ENCODE measurements at places on chromosomes 5 and 9. TPM values are rescaled to one million over a fixed set of nuclear protein-coding genes. Genes with fewer than 3 reads are reported as not detected.

Gene CTXN3
- total RNA-seq = not detected

Gene FCN2
- total RNA-seq = not detected

Gene PCDHA2
- not detected for total RNA-seq

GRCh38 chr5:89983216-89983615 lies 426.3 kb downstream of the CETN3 start:
- H3K27me3 ChIP-seq = no peaks in the 10 kb centered on the region
- no peaks in the 10 kb centered on the region for H3K4me1 ChIP-seq
- DNase-seq = no peak
- no peaks in the 10 kb centered on the region for H3K36me3 ChIP-seq

DNA sequence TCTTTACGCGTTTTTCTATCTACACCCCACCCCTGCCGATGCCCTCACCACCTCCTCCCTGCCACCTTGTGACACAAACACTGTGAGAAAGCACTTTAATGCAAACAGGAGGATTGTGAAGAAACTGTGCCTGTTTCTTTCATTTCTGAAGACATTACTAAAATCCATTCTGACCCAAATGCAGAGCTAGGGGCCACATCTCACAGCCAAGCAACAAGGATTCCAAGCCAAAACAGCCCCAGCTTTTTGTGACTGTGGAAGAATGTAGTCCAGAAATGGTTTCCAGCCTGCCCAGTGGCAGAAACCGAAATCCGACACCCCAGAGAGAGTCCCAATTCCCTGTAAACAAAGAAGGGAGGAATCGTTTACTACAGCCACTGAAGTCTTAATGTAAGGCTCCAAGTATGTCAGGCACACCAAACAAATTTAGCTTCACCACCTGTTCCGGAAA lies 190.9 kb downstream of the TTC39B start:
- no peak for DNase-seq
- no peak overlapping the region for H3K27ac ChIP-seq
- no peak overlapping the region for H3K4me3 ChIP-seq
- H3K36me3 ChIP-seq = no peaks in the 10 kb centered on the region

DNA sequence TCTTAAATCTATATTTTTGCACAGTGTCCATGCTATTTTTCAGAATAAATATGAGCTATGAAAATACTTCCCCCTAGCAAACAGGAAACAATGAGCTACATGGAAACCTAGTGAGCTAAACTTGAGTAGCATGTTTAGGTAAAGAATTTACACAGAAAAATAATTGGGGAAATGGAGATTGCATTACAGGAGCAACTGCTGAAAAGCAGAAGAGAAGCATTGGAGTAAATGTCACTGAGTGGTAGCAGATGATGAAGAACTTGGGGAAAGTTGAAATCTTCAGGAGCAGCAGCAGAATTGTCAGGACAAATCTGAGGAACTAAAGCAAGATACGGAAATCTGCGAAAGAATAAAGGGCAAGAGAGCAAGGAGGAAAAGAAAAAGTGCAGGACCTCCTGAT lies 610.3 kb downstream of the TLE1 start:
- no peak for DNase-seq
- no peaks in the 10 kb centered on the region for H3K27me3 ChIP-seq
- no peaks in the 10 kb centered on the region for H3K36me3 ChIP-seq
- H3K4me3 ChIP-seq = no peak overlapping the region

- DNase-seq = no peak
- peaks cover 4% of the 10 kb centered on the region for H3K27me3 ChIP-seq
- no peaks in the 10 kb centered on the region for H3K36me3 ChIP-seq
- H3K4me1 ChIP-seq = no peaks in the 10 kb centered on the region
- H3K4me3 ChIP-seq = no peak overlapping the region
- H3K27ac ChIP-seq = no peak overlapping the region
Measured at GRCh38 chr9:106945727-106946660, 83.0 kb downstream of the ZNF462 start.

- H3K36me3 ChIP-seq = no peaks in the 10 kb centered on the region
- peaks cover 3% of the 10 kb centered on the region for H3K27me3 ChIP-seq
- H3K27ac ChIP-seq = no peak overlapping the region
- DNase-seq = no peak
- H3K4me3 ChIP-seq = no peak overlapping the region
- H3K4me1 ChIP-seq = no peaks in the 10 kb centered on the region
Measured at GRCh38 chr5:10838038-10838437, 77.0 kb upstream of the DAP start.

GRCh38 chr5:30343707-30344106 lies 849.8 kb upstream of the CDH6 start:
- no peak for DNase-seq
- H3K27me3 ChIP-seq = no peaks in the 10 kb centered on the region
- H3K4me1 ChIP-seq = no peaks in the 10 kb centered on the region
- no peaks in the 10 kb centered on the region for H3K36me3 ChIP-seq

Gene PIGO
- total RNA-seq = 32.6 TPM

GRCh38 chr5:146409054-146409671 lies 38.0 kb upstream of the TCERG1 start:
- no peak for DNase-seq
- H3K36me3 ChIP-seq = no peaks in the 10 kb centered on the region
- H3K4me1 ChIP-seq = no peaks in the 10 kb centered on the region
- no peaks in the 10 kb centered on the region for H3K27me3 ChIP-seq
- no peak overlapping the region for H3K4me3 ChIP-seq

Gene SLC23A1
- not detected for total RNA-seq

- peaks cover 5% of the 10 kb centered on the region for H3K27me3 ChIP-seq
- no peak for DNase-seq
- no peaks in the 10 kb centered on the region for H3K36me3 ChIP-seq
- H3K4me3 ChIP-seq = no peak overlapping the region
Measured at GRCh38 chr5:31186672-31187267, 6.7 kb upstream of the CDH6 start.

Gene TBC1D2
- total RNA-seq = 6.9 TPM

Gene RASGRF2
- total RNA-seq = 35.2 TPM

Gene FGF10
- total RNA-seq = not detected

Gene CDKN2B-AS1
- total RNA-seq = not detected

Gene DAB2IP
- not detected for total RNA-seq

All from naive thymus-derived CD8-positive, alpha-beta T cell (primary cell).